ENCODE measurements at places on chromosomes 3 and 15. TPM values are rescaled to one million over a fixed set of nuclear protein-coding genes. Genes with fewer than 3 reads are reported as not detected.

The KLF15 gene
- total RNA-seq, result 23.8 TPM

The SLC2A2 gene
- total RNA-seq, result not detected

The BRPF1 gene
- 14.6 TPM for total RNA-seq

The CIDEC gene
- 63.3 TPM for total RNA-seq

The ZNF385D gene
- 7.6 TPM for total RNA-seq

The ADAMTS9 gene
- 28.0 TPM for total RNA-seq

The GRM7 gene
- total RNA-seq, result not detected

The IQCF5 gene
- not detected for total RNA-seq

The RASSF1 gene
- total RNA-seq, result 25.6 TPM
